ENCODE measurements at places on chromosomes 3 and 15.

DNA sequence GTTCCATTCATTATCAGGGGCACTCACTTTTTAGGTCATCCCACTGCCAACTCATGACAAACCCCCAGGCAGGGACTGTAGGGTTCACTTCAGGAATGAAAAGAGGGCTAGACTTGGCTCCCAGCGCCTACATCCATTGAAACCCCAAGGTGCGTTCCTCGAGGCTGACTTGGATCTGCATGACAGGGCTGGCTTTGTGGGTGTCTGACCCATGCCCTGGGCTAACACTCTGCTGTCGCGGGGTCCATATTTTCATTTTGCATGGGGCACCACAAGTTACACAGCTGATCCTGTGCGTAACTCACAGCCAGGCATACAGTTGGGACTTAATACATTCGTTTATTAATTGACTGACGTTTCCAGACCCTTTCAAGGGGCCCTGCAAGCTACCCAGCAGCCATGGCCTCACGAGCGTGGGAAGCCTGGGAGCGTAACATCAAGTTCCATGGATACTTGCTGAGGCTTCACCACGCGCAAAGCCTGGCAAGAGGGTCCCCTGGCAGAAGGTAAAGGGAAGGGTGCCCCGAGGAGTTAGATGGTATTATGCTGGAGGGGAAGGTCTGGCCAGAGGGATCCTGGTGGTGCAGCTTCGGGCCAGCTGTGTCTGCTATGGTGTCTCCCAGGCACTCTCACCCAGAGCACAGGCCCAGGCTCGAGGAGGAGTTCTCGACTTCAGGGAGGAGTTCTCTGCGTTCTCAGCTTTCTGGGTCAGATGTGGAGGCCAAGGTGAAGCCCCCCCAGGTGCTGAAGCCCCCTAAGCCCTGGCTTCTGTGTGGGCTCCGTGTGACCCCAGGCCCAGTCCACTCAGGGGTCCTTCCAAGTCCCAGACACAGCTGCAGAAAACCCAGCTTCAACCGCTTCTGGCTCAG lies 85.4 kb downstream of the ADAMTS17 start:
- no peak for DNase-seq

DNA sequence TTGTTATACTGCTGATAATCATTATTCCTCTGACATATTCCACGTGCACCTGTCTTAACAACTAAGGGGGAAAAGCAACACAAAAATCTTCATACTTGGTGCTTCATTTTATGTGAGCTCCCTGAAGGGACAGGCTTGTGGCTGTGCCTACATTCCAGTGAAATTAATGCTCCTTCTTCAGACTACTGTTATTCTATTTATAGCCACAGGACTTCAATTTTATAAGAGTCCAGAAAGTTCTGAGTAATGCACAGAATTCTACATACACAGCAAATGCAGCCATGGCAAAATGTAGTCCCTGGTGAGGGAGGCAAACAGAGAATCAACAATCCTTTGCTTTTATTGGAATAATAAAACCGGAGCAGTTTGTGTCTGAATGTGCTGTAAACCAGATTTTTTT lies 417.1 kb downstream of the RBMS3 start:
- no peak for DNase-seq

DNA sequence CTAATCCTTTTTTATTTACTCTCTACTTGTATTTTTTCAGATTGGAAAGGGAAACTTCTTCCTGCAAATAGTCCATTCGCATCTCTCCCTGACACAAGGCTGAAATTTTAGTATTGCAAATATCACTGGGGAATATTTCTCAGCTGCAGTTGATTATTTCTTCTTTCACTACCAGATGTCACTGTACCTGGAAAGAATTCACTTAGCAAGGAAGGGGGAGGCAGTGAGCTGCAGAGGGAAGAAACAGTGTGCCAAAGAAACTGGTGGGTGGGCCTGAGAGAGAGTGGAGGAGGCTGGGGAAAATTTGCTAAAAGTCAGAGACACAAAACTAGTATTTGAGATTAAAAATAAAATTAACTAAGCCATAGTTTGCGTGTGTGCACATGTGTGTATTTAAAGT lies 142.3 kb upstream of the STT3B start:
- DNase-seq: no peak

- DNase-seq: no peak
Observed at GRCh38 chr3:119835556-119835955, 53.7 kb downstream of the NR1I2 start.

GRCh38 chr3:43390255-43390588 lies 103.9 kb downstream of the SNRK start:
- no peak for DNase-seq

DNA sequence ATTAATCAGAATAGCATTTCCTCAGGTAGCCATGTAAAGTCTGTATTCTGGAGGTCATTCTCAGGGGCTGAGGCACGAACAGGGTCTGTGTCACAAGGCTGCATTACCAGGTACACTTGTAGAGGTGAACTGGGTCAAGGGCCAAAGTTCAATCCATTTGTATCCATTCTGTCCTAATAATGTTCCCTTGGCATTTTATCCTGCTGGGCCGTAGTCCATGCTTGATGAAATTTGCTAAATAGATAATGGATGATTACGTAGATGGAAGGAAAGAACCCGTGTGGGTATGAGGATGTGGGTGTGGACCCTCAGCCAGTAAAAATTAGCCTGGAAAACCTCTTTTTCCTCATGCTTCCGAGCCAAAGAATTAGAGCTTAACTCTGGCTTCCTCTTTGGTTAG lies 785.9 kb downstream of the GRM7 start:
- no peak for DNase-seq

GRCh38 chr3:32630266-32630665 lies 54.7 kb upstream of the CNOT10 start:
- no peak for DNase-seq

GRCh38 chr3:52775877-52776276 lies 1.5 kb upstream of the ITIH1 start:
- DNase-seq: no peak

DNA sequence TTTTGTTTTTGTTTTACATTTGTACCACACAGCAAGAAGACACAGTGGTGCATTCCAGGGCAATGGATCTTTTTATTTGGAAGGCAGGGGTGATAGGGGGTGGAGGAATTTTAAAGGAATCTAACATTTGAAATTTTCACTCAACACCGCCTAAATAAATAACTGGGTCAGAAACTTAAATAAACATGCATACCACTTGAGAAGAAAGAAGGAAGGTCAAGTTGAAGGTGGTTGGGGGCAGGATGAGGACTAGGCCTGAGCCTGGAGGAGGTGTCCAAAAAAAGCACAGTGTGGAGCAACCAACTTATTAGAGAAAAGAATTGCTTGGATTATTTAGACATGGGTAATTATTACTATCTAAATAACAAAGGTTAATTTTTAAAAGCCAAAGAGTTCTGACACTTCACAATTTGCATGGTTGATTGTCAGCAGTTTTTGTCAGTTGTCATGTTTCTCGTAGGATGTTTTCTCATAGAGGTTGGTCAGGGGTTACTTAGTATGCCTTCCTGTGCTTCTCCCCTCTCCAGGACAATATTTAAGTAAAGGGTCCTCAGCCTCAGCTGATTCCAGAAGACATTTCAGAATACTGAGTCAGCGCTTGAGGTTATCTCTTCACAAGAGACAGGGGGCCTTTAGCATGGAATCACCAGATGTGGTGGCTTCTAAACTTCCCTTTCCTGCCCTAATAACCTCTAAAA lies 173.7 kb upstream of the SLC2A2 start:
- no peak for DNase-seq

DNA sequence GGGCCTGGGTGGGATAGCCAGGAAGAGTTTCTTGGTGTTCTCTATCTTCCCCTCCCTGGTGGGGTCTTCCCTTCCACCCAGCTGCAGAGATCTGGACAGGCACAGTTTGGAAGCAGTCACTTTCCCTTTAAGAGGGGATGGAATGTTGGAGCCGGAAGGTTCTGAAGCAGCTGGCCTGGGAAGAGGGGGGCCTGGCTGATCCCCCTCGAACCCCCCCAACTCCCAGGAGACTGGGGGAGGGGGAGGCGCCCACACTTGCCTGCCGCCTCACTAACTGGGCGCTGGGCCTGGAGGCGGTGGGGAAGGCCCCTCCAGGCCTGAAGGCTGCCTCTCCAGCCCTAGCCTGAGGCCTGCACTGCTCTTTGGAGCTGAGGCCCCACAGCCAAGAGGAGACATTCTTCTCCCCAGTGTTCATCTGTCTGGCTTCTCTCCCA lies 1.4 kb downstream of the DVL3 start:
- DNase-seq: peak; percentile 10

GRCh38 chr3:197511130-197511529 lies 44.6 kb downstream of the BDH1 start:
- no peak for DNase-seq

- DNase-seq: no peak
Observed at GRCh38 chr3:195447201-195447600, 4.4 kb upstream of the ACAP2 start.

DNA sequence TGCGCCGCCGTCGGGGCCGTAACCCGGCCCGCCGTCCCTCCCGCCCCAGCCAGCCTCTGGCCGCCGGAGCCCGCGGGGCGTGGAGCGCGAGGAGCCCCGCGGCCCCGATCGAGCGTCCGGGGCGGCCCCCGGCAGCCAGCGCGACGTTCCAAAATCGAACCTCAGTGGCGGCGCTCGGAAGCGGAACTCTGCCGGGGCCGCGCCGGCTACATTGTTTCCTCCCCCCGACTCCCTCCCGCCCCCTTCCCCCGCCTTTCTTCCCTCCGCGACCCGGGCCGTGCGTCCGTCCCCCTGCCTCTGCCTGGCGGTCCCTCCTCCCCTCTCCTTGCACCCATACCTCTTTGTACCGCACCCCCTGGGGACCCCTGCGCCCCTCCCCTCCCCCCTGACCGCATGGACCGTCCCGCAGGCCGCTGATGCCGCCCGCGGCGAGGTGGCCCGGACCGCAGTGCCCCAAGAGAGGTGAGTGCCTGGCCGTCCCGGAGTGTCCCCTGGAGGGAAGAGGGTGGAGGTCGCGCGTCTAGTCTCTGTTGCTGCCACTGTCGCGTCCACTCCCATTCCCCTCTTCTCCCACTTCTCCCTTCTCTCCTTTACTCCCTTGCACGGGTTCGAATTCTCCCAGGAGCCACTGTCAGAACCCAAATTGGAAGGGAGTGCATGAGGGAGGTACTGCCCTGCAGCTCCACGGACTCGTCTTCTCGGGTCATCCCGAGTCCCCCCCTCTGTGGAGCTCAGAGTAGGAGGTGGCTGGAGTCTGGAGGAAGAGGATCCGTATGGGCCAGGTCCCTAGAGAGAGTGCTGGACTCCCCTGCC lies 585 bp downstream of the CSK start:
- DNase-seq: no peak

DNA sequence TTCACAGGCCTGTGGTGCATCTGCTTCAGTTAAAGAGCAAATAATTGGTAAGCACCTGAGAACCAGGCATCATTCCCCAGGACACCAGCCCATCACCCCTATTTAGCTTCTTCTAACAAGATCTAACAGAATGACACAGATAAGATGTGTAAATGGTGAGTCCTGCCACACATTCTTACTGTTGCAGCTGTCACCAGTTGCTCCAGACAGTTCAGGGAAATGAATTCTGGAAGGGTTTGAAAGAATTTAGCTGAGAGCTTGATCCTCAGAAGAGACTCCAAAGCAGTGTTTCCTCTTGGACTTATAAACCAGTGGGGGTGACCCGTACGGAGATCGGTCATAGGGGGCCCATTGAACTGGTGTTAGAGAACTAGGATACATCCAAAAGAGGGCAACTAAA lies 238.0 kb downstream of the MEX3B start:
- DNase-seq: no peak

DNA sequence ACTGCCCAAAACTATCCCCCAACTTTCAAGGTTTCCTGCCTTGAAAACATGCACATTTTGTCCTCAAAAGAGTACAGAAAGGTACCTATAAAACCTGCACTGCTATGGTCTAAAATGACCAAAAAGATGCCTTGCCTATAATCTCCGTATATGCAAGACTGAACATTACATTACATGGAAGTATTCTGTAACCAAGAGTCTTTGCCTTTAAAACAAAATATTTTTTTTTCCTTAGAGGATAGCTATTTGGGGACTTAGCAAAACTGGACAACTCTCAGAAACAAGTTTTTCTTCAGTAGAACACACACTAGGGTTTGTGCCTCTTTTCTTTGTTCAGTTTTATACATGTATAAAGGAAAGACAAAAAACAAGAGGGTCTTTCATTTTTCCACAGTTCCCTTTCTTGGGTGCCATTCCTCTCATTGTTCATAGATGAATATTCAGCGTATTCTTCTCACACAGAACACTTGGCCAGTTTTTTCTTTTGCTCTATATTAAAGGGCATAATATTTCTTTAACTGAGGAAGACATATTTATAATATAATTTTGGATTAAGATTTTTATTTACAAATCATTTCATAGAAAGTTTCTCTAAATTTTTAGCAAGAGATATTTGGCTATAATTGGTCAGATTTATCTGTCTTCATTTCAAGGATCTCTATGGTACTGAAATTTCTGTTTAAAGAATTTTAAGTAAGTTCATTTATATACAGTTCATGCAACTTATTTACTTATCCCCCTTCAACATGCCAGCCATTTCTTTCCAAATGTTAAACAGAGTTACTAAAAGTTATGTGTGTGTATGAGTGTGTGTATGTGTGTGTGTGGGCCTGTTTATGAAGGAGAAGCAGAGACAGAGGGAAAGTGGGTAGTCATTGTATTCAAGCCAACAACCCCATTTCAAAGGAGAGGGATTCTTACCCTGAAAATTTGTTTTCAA lies 142.6 kb downstream of the ZBTB20 start:
- no peak for DNase-seq

- DNase-seq: no peak
Observed at GRCh38 chr15:56390739-56391267, 25.6 kb downstream of the TEX9 start.

GRCh38 chr3:63863150-63864007 lies at the start of the genes ATXN7 and THOC7:
Gene ATXN7 (plus strand): TSS chr3:63863867. CDS start chr3:63912599, 48,732 bp downstream.
Gene THOC7 (minus strand): TSS chr3:63863805. CDS start chr3:63863790, 15 bp downstream.
- DNase-seq: peak; percentile 9

GRCh38 chr15:79916502-79917132 lies 19.8 kb upstream of the MTHFS start:
- no peak for DNase-seq

- DNase-seq: peak; percentile 17
Observed at GRCh38 chr3:117399311-117400078, 689.9 kb downstream of the TUSC7 start.

GRCh38 chr15:81301815-81302399 lies 22.0 kb downstream of the STARD5 start:
- no peak for DNase-seq

DNA sequence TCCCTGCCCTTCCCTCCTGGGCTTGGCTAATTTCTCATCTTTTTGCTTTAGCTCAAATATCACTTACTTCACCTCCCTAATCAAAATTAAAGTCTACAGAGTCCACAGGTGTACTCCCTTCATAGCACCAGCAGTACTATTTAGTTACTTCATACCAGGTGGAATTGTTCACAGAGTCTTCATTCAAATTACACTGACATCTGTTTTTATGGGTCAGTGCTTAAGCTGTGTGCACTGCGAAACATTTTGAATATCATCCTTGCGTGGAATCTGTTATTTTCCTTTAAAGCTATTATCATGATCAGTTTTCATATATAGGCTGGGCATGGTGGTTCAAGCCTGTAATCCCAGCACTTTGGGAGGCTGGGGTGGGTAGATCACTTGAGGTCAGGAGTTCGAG lies 2.7 kb upstream of the SERF2 start:
- DNase-seq: no peak

- DNase-seq: no peak
Observed at GRCh38 chr3:173513123-173513522, 115.6 kb downstream of the NLGN1 start.

GRCh38 chr3:126124896-126125295 lies 41.0 kb upstream of the SLC41A3 start:
- DNase-seq: no peak

Data from DMS153 (cell line).